ENCODE measurements at places on chromosomes 1 and 21.

DNA sequence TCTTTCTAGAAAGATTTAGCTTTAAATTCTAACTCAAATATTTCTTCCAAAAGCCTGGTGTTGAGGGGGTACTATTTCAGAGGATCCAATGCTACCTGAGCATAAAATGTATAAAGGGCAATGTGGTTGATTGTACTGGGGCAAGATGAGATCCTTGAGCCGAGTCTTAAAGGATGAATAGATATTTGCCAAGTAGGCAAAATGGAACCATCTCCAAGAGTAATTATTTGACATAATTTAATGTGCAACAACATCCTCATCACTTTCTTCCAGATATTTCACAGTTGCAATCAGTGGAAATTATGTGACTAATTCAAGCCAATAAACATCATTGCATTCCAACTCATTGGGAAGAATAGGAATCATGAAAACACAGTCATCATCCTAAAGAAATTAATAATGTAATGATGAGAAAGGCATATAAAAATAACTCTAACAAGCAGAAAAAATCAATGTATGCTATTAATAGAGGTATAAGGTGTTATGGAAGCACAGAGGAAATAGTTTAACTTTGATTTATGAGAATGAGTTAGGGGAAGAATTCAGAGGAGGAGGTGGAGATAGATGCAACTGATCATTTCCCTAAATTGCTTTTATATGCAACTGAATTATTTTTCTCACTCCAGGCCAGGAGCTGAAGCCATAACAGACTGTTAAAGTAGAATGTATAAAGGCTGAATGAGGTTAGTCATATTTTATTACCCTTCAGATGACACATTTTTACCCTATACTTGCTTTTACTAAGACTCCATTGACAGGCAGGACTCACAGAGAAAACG is 30.0 kb upstream of the RGS4 start:
- DNase-seq: no peak
- H3K4me3 ChIP-seq: no peak overlapping the region
- peaks cover 13% of the 10 kb centered on the region for H3K27me3 ChIP-seq
- no peaks in the 10 kb centered on the region for H3K36me3 ChIP-seq

DNA sequence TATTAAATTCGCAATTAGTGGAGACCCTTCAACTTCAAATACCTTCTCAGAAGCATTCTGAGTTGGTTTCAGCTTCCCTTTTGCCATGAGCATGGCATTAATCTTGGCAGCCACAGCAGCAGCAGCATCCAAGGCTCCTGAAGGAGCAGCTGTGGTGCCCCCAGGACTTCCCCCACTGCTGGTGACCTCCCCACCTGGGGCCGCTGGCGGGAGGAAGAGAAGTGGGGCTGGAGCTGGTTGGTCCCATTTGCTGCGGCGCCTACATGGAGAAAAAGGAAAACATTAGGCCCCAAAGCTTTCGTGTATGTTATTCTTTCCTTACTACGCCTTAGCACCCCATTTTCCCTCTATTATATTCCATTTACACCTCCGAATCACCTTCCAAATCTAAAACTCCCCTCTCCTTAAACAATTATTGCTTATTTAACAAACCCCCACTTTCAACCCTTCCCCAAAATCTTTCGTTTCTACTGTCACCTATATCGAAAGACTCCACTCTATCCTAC is 569 bp downstream of the KHDC4 start:
- no peak overlapping the region for H3K27ac ChIP-seq
- peaks cover 27% of the 10 kb centered on the region for H3K36me3 ChIP-seq
- H3K27me3 ChIP-seq: no peaks in the 10 kb centered on the region

DNA sequence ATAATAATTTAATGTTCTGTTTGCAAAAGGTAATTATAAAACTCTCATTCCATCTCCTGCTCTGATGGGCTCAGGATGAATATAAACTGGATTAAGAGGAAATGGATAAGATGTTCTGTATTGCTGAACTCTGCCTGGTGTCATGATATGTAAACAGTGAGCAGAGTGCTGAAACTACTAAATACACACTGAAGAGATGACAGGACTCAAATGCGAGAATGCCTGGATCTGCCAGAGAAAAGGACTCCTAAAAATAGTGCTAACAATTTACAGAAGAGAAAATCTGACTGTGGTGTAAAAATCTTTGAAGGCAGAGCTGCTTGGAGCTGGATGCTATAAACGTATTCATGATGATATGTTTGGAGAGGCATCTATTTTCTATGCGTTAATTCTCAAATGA is 303.2 kb downstream of the RWDD3 start:
- H3K4me1 ChIP-seq: no peaks in the 10 kb centered on the region
- H3K4me3 ChIP-seq: no peak overlapping the region
- no peaks in the 10 kb centered on the region for H3K27me3 ChIP-seq
- no peak overlapping the region for H3K27ac ChIP-seq
- no peaks in the 10 kb centered on the region for H3K36me3 ChIP-seq

- peaks cover 9% of the 10 kb centered on the region for H3K27me3 ChIP-seq
- no peak overlapping the region for H3K4me3 ChIP-seq
- no peak overlapping the region for H3K27ac ChIP-seq
- peaks cover 6% of the 10 kb centered on the region for H3K4me1 ChIP-seq
- H3K36me3 ChIP-seq: peaks cover 2% of the 10 kb centered on the region
- DNase-seq: no peak
These were observed 32.9 kb downstream of the GRHL3 start for GRCh38 chr1:24351918-24352627.

DNA sequence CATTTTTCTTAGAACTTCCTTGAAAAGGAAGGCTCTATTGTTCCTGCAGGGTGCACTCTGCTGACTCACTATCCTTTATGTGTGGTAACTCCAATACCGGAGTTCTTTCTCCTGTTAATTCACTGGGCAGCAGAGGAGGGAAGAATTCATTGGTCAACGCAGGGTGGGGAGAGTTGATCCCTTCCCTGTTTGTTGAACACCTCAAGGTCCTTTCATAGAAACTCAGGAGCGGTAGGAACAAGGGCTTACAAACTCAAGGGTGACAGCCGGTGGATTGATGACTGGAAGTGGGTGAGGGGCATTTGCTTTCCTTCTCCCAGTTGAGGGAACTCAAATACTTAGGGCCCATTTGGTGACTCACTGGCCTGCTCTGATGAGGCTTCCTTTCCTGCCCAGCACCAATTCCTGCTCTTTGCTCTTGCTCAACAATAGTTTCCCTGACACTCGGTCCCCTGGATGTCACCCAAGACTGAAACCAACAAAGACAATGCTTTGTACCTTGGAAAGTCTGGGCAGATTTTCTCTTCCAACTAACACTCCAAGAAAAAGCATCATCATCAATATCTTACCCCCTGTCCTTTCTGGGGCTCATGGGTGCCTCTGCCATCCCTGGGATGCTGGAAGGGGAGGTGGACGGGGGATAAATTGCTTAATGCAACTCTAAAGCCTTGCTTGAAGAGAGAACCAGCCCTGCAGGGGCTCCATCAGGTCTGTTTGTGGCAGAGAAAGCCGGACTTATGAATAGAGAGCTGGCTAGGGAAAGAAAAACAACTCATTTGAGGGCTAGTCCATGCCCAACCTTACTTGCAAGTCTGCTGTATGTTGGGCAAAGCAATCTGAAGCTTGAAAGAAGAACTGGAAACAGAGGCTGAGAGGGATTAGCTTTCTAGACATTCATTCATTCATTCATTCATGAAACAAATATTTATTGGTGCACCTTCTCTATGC is 9.3 kb downstream of the SLC26A9 start:
- peaks cover 63% of the 10 kb centered on the region for H3K27me3 ChIP-seq
- H3K36me3 ChIP-seq: no peaks in the 10 kb centered on the region
- DNase-seq: no peak
- H3K4me1 ChIP-seq: no peaks in the 10 kb centered on the region
- H3K27ac ChIP-seq: no peak overlapping the region

DNA sequence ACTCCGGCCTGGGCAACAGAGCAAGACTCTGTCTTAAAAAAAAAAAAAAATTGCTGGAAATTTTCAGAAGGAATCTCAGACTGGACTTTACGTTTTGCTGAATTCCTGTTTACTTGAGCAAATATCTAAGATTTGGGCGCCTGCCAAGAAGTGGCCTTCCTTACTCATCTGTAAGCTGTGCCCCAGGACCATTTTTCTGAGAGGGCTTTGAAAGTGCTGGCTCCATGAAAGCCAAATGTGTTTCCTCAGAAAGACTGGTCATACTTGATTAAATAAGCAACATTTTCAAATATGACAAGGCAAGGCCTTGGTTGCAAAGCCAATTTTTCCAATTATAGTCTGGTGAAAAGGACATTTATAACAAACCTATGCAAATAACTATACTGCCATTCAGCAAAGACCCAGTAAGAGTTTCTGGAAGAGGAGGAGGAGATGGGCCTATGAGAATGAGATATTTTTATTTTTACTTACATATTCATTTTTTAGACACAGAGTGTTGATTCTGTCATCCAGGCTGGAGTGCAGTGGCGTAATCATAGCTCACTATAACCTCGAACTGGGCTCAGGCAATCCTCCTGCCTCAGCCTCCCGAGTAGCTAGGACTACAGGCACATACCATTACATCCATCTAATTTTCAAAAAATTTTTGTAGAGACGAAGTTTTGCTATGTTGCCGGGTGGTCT is 56.3 kb upstream of the HTR1D start:
- H3K4me3 ChIP-seq: no peak overlapping the region
- H3K4me1 ChIP-seq: no peaks in the 10 kb centered on the region
- DNase-seq: no peak
- no peak overlapping the region for H3K27ac ChIP-seq
- H3K27me3 ChIP-seq: peaks cover 48% of the 10 kb centered on the region
- no peaks in the 10 kb centered on the region for H3K36me3 ChIP-seq

- DNase-seq: peak; percentile 66
- H3K27me3 ChIP-seq: no peaks in the 10 kb centered on the region
- H3K27ac ChIP-seq: peak within 1 kb of the TSS; percentile 95
- H3K4me1 ChIP-seq: peaks cover 44% of the 10 kb centered on the region
These were observed at the start of gene PGM1 for GRCh38 chr1:63593303-63593885. TSS of gene PGM1 (plus strand) at chr1:63593411. CDS start at chr1:63593489, 78 bp downstream.

DNA sequence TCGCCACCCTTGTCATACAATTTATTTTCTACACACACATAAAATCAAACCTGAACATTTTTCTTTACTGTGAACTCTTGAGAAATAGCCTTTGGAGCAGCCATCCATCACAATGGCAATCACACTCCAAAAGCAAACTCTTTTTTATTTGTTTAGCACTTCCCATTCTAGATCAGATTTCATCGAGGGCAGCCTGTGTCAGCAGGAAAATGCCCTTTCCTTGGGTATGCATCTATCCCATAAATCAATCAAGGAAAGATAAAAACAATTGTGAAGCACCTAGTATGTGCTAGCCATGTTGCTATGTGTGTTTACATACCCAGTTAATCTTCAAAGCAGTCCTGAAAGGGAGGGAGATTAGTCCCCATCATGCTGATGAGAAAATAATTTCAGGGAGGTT is 484.1 kb upstream of the USP24 start:
- H3K36me3 ChIP-seq: no peaks in the 10 kb centered on the region
- no peaks in the 10 kb centered on the region for H3K4me1 ChIP-seq
- no peak overlapping the region for H3K27ac ChIP-seq
- peaks cover 15% of the 10 kb centered on the region for H3K27me3 ChIP-seq

DNA sequence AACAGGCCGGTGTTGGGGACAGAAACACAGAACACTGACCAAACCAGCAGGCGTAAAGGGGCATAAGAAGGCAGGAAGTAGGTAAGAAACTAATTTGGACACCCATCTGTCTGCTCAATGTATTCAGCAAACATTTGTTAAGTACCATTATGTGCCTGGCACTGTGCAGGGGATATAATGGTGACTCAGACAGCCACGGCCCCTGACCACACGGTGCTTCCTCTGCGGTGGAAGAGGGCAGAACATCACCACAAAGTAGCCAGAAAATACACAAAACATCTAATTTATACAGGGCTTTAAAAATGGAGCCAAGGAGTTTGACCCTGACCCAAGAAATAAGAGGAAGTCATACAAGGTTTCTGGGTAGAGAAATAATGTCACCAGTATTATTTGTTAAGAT is 12.9 kb downstream of the DNAJC11 start:
- H3K27ac ChIP-seq: peak overlapping the region; percentile 72
- H3K27me3 ChIP-seq: no peaks in the 10 kb centered on the region
- H3K36me3 ChIP-seq: peaks cover 8% of the 10 kb centered on the region
- no peak overlapping the region for H3K4me3 ChIP-seq
- H3K4me1 ChIP-seq: peaks cover 22% of the 10 kb centered on the region
- DNase-seq: no peak

DNA sequence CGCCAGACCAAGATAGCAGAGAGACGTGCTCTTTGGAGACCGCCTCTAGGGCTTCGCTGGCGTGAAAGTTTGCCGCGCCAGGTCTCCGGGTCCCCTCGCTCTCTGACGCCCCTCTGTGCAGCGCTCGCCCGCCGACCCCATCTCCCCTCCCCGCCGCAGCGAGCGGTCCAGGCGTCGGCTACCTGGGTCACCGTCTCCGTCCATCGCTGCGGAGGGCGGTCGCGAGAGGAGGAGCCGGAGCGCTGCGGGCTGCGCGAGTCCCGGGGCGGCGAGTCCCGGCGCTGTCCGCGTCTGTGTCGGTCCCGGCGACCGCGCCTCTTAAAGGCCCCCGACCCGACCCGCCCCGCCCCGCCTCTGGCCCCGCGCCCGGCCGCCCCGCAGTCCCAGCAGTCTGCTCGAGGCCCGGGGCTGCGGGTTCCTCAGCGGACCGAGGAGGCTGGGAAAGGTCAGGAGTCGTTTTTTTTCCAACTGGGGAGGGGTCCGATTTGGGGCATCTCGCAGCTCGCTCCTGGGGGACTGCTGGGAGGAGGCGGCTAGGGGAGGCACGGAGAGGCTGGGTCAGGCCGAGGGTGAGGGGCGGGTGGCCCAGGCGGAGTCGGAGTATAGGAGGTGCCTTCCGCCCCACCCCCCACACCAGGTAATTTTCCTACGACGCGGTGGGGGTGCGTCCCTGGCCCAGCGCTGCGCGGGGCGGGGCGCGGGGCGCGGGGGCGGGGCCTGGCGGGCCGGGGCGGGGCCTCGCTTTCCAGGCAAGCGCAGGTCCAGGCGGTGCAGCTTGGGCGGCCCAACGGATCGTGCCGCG is at the start of the genes FBXO2 and FBXO44:
Gene FBXO2, minus strand, starts transcription at position 293 of the 802 bp plus-strand sequence. Its CDS starts 89 bp downstream, at position 204.
Gene FBXO44, plus strand, starts transcription at position 741 of the 802 bp plus-strand sequence. CDS start 959 bp downstream, outside the sequence.
- H3K36me3 ChIP-seq: peaks cover 21% of the 10 kb centered on the region
- no peak for DNase-seq
- H3K27ac ChIP-seq: no peak within 1 kb of the TSS
- H3K27me3 ChIP-seq: no peaks in the 10 kb centered on the region

DNA sequence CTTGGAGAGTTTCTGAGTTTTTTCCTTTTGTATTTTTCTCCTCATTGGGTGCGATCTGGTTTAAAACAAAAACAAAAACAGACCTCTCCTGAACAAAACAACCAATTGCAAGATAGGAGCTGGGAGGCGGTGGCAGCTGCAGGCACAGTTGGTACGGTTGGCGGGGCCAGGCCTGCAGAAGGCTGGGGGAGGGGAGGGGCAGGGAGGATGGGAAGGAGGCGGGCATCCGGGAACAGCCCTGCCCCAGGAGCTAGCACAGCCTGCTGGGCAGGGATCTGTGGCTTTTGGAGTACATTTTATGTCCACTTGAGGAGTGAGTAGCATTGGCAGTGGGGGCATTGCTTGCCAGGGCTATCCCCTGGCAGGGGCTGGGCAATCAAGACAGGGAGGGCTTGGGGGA is 5.2 kb downstream of the CAPN9 start:
- no peak overlapping the region for H3K4me3 ChIP-seq
- peaks cover 24% of the 10 kb centered on the region for H3K27me3 ChIP-seq
- no peak overlapping the region for H3K27ac ChIP-seq
- DNase-seq: no peak
- no peaks in the 10 kb centered on the region for H3K4me1 ChIP-seq
- no peaks in the 10 kb centered on the region for H3K36me3 ChIP-seq

- H3K4me1 ChIP-seq: peaks cover 64% of the 10 kb centered on the region
- peak overlapping the region; percentile 85 for H3K27ac ChIP-seq
- H3K27me3 ChIP-seq: no peaks in the 10 kb centered on the region
- peak overlapping the region; percentile 90 for H3K4me3 ChIP-seq
These were observed 5.7 kb downstream of the GFI1 start for GRCh38 chr1:92480813-92481598.

All from central memory CD8-positive, alpha-beta T cell (primary cell).